ENCODE measurements at places on chromosomes 7 and 10.

DNA sequence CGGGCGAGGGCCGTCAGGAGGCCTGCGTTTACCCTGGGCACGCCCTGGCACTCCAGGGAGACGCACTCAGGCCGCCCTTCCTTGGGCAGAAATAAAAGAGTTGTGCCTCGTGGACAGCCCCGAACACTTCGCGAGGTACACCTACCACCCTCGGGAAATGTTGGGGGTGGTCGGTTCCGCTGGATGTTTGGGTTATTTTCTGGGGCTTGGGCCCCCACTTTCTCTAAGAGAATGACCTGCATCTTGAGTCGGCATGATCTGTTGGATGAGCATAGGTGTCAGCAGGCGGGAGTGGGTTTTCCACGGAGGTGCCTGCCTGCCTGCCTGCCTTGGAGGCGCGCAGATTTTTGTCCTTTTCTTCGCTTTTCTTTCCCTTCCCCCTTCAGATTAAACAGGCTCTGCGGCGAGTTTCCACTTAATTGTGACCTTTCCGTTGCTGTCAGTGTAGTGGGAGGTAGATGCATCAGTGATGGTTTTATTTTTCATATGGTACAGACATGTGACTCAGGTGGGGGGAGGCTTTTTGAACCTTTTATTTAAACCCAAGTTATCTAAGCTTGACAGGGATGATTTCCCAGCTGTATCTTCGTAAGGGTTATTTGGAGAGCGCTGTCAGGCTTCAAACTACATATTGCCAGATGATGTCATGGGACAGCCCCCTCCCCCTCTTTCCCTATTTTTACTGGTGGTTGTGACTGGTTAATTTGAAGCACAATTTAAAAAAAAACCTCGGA lies 661 bp downstream of the HECTD2 start:
- no peak for DNase-seq

DNA sequence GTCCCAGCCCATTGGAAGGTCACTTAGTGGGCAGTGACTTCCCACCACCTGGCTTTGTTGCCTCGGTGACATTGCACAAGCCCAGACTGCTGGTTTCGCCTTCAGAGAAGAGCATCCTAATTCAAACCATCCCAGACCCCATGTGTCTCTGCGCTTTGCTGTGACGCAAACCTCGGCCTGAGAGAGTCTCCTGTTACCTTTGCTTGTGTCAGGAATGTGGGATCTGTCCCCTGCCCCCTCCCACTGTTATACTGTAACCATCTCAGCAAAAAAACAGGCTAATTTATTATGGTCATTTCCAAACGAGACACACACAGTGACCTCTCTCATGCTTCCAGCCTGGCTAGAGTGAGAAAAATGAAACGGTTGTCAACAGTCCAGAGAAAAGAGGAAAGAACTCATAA lies 25.0 kb upstream of the AQP1 start:
- no peak for DNase-seq

GRCh38 chr7:138144958-138145357 lies 68.7 kb downstream of the AKR1D1 start:
- DNase-seq, result no peak

DNA sequence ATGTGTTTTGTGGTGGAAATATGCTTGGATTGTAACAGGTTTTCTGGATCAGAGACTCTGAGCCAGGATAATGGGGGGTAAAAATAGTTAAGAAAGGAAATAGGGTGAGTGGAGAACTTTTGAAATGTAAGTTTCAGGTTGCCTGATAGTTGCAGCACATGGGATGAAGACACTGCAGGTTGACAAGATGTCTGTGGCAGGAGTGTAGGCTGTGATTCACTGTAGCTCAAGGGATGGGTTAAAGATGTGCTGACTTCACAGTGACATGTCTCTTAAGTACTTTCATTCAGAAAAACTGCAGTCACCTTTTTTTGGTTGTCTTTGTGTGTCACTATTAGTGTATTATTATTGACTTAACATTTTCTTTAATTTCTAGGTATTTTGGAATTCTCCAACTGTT lies 63.5 kb upstream of the SLC39A12 start:
- DNase-seq, result no peak

GRCh38 chr7:113774182-113774807 lies 144.5 kb downstream of the PPP1R3A start:
- no peak for DNase-seq

DNA sequence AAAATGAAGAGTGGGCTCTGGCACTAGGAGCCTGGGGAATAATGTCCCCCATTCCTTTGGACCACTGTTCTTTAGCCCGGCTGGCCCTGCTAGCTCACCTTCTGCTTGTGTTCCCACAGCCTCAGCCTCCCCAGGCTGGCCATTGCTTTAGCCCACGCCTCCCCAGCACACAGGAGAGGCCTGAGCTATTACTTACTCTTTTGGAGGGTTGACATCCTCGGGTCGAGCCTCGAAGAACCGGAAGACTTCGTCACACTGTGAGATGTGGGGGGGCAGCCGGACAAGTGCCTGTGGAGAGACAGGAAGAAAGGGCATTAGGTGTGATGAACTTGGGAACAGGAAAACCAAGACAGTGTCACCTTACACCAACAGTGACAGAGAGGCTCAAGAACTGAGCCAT lies 131.3 kb downstream of the SH3PXD2A start:
- DNase-seq, result no peak

DNA sequence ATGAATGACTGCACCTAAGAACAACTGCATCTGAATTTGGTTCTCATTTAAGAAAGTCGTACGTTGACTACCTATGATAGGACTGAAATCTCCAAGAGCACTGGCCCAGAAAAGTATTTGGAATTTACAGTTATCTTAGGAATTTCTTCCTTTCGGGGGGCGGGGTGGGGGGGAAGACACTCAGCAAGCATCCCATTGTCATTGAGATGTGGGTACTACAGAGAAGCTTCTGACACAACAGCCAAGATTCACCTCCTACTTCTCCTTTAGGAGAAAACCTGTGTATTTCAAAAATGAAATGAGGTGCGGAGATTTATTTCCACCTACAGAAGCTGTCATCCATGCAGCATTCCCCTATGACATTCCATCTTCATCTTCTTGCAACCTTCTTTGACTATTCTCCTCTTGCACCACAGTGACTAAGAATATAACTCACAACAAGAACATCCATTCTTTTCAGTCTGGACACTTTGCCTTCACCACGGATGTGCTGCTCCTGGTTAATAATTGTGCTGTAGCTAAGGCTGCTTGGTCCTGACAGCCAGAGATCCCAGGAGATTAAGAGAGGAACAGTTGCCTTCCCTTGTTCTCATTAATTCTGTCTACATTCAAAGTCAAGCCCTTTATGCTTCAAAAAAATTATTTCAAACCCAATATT lies 98.4 kb upstream of the FRMD4A start:
- DNase-seq, result no peak

GRCh38 chr7:128876586-128876977 lies 13.9 kb downstream of the ATP6V1F start:
- DNase-seq, result no peak

GRCh38 chr7:83677180-83677866 lies 28.4 kb upstream of the SEMA3E start:
- no peak for DNase-seq
